Effector memory CD8-positive, alpha-beta T cell (primary cell): ENCODE measurements at places on chromosomes 11 and 22.

- DNase-seq: no peak
Observed at GRCh38 chr11:114109206-114110090, 49.9 kb downstream of the ZBTB16 start.

- DNase-seq: no peak
Observed at GRCh38 chr22:19995611-19996339, 20.8 kb downstream of the ARVCF start.

DNA sequence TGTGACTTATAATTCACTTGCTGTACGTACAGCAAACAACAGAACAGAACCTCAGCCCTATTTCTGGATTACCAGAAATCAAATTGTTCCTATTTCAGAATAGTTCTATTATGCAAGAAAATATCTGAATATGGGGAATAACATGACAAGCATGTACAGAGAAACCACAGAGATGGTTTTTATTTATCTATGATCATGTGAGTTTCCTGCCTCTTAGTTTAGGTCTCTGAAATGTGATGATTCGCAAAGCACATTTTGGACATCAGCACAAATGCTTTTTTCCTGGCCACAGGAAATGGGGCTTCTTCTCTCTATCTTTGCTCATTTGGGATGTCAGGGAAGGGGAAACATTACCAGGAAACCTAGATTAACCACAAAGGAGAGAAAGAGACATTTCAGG lies 266.7 kb upstream of the CTSC start:
- no peak for DNase-seq

GRCh38 chr11:17256512-17256911 lies 20.0 kb upstream of the NUCB2 start:
- no peak for DNase-seq

- no peak for DNase-seq
Observed at GRCh38 chr11:116948391-116948790, 111.0 kb upstream of the APOA1 start.

DNA sequence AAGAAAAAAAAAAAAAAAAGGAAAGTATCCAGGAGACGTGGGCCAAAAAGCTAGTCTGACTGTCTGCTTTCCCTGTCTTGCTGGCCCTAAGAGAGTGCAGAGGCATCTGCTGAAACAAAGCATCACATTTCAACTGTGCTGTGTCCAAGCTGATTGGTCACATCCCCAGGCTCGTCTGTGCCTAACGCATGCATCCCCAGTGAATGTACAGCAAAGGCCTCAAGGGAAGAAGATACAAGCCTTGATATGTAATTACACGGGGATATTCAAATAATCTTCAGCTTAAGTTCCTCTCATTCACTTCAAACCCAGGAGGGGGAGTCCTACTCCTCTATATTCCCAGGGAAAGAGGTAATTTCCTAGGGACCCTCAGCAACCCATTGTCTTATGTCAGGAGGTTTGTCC lies 5.4 kb upstream of the SORL1 start:
- DNase-seq: no peak

DNA sequence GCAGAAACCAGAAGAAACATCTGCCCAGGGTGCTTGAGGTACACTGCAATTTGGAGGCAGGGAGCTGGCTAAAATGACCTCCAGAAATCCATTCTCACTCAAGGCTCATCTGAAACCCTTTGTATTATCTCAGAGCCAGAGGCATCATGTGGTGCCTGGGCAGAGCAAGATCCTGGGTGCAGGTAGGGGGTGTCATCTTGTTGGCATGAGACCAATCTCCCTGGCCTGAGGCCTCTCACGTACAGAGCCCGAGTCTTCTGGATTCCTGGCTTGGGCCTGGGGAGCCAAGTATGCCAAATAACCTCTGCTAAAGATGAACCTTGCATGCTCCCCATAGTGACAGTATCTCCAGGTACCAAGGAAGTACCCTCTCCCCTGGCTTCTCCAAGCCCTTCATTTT lies 2.4 kb downstream of the LMO1 start:
- no peak for DNase-seq

GRCh38 chr11:118615976-118616371 lies 8.6 kb downstream of the PHLDB1 start:
- DNase-seq: no peak

DNA sequence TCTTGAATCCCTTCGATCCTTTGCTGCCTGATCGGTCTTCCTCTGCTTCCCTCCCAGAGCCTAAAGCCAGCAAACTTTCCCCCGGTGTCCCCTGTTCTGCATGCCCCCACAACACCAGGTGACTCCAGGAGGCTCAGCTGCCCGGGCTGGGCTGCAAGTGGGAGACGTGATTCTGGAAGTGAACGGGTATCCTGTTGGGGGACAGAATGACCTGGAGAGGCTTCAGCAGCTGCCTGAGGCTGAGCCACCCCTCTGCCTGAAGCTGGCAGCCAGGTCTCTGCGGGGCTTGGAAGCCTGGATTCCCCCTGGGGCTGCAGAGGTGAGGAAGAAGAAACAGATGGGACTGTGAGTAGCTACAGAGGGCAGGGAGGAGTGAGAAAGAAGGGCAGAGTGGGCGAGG lies 3.6 kb downstream of the NHERF4 start:
- no peak for DNase-seq

GRCh38 chr11:127890030-127890615 lies 697.2 kb downstream of the ETS1 start:
- no peak for DNase-seq

GRCh38 chr22:44702479-44703198 lies 635 bp downstream of the PRR5 start:
- DNase-seq: no peak

DNA sequence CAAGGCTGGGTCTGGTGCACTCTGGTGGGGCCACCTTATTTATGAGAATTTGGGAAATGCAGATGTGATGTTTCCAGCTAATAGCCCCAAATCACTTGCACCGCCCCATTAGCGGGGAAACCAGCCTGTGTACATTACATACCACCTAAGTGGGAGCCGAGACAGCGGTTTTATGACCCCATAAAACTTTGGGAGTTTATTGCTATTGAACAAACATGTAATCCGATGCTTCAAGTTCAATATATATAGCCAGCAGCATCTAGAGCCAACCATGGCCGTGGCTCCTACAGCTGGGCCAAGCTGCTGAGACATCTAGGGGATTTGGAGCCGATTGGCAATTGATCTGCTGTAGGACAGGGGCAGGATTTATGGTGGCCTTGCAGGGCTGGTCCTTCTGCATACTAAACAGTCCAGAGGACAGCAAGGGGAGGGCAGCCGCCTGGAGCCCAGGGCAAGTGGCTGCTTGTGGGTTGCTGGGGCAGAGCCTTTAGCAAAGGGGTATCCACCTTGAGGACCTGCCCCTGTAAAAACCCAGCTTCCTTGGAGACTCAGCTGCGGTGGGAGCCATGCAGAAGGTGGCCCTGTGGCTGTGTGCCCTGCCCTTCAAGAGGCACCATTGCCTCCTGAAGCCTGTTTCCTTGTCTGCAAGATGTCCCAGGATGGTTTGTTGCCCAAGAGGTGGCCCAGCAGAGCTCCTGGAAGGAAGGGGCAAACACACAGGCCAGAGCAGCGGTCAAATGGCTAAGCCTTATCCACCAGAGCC lies 47.9 kb upstream of the CCDC188 start:
- DNase-seq: no peak
